ENCODE measurements at places on chromosomes 1 and 21.

GRCh38 chr1:7422081-7422480, 349.0 kb upstream of the VAMP3 start:
- DNase-seq, result no peak

- DNase-seq, result no peak
Observed at GRCh38 chr1:116255486-116256285, 117.4 kb upstream of the ATP1A1 start.

GRCh38 chr1:39490596-39491145, 765 bp upstream of the BMP8A start:
- DNase-seq, result no peak

- no peak for DNase-seq
Observed at GRCh38 chr1:112057736-112058135, 68.3 kb upstream of the KCND3 start.

- DNase-seq, result no peak
Observed at GRCh38 chr1:230000493-230001184, 66.4 kb upstream of the GALNT2 start.
